Renal cortical epithelial cell (primary cell): ENCODE measurements at places on chromosomes 1 and 21. TPM values are rescaled to one million over a fixed set of nuclear protein-coding genes. Genes with fewer than 3 reads are reported as not detected.

DNA sequence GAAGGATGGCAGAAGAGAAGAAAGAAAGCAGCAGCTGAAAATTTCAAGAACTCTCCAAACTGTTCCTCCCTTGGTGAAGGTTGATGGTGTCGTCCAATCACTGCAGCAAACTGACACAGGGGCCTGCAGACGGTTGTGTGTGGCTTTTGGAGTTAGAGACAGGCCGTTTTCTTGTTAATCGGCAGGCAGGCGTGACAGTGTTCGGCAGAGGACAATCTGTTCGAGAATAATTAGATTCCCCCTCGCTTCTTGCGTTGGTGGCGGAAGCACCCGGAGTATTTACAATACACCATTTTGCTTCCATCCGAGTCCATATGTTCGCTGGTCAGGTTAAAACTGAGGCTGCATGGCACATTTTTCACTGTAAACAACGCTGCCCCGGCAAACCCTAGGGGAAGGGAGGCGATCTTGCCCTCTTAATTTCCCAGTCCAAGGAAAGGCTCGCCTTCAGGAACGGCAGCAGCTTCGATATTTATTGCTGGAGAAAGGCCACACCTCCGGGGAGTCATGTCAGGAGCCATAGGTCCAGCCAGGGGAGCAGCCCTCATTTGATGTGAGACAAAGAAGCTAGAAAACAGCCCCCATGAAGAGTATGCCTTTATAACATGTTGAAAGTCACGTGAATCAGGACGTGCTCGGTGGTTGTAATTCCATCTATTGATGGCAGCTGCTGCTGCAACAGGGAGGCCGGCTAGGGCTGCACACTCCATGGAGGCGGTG is 360.1 kb downstream of the SMYD3 start:
- DNase-seq, result no peak

The ZNF683 gene
- not detected in 2 replicates for total RNA-seq

The OPTC gene
- total RNA-seq, result not detected in 2 replicates

DNA sequence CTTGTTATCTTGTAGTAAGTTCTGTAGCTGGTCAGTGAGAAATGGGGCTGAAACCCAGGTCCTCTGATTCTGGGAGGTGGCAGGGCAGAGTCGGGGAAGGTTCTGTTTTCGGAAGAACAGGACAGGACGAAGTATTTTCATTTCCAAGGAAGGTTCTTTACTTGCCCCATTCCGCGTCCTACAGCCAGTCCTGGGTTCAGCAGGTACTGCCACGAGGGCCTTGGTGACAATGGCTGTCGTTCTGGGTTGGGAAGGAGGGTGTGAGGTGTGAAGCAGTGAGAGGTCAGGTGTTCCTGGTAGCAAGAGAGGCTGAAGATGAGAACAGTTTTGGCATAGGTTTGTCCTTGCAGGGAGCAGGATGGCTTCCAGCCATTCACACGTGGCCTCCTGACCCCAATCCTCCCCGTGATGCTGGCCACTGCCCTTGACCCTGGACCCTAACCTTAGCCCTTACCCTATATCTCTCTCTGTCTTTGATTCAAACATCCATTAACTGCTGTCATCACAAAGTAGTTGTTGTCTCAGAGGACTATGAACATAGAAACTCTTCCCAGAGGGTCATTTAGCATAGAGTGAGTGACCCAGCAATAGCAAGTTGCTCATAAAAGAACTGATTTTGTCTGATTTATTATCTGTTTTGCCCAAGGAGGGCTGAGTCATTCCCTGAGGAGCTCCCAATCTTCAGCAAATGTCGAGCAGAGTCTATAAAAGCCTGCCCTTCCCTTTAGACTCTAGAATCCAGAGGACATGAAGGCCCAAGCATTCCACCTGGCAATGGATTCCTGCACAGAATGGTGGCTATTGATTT is 25.0 kb downstream of the VASH2 start:
- DNase-seq, result no peak
